ENCODE measurements at places on chromosomes 6 and 20.

GRCh38 chr20:62232194-62232593, 6.1 kb upstream of the OSBPL2 start:
- DNase-seq: no peak

GRCh38 chr6:26457264-26457805, 420 bp upstream of the BTN2A1 start:
- no peak for DNase-seq

- DNase-seq: no peak
Observed at GRCh38 chr6:34317172-34317477, 68.3 kb upstream of the SMIM29 start.

GRCh38 chr6:71012866-71013469, 56.1 kb upstream of the B3GAT2 start:
- peak; percentile 14 for DNase-seq

DNA sequence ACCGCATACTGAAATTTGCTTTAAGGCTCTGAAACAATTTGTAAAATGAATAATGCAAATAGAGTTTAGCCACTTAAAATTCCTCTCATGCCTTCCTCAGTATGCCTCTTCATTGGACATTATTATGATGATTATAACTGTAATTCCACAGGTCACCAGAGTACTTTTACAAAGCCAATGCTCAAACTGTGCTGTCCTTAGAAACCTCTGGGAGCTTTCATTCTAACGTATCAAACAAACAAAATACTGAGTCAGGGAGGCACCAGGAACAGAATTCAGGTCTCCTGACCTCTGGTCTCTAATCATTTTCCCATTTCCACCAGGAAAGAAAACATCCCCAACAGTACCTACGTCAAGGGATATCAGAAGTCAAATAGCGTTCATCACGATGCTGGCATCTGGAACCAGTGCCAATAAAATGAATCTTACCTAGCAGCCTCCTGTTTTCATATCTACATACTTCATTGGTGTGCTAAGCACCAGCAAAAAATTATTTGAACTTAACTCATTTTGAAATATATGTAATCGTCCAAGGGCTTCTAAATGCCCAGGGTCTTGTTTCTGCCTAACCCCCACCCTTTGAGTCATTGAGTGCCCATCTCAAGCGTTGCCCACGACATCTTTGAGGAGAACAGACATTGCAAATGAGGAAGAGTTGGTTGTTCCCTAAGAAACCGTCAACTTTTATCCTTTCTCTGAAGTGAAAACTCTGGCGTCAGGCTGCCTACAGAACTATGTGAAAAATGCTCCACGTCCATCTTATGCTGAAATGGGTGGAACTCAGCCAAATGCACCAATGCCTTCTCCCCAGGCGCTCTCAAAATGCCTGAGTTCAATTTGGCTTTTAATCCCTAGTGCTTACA, 37.9 kb downstream of the NEDD9 start:
- no peak for DNase-seq

DNA sequence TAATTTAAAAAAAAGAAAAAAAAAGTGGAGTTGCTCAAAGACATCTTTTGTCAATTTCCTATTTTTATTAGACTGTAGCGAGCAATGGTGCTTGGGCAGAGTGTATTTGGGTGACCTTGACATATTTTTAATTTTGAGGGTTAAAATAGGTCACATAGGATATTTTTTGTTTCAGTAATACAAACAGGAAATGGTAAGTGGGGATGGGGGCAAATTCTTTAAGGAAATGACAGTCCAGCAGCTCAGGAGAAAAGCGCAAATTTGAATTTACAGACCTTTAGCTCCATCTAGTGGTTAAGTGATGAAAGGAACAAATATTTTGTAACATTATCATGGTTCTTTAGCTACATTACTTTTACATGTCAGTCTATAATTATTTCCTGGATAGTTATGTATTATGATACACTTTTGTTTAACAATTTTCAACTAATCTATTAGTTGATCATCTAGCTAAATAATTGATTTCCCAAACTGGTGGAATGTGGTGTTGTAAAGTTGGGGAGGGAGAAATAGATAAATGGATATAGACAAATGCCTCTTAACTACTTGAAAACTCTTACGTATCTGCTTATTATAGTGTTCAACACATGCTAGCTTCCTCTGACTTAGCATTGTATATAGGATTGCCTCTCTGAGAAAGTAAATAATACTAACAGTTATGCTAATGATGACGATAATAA, 10.0 kb downstream of the CITED2 start:
- peak; percentile 34 for DNase-seq

- no peak for DNase-seq
Observed at GRCh38 chr20:57507477-57507876, 17.5 kb downstream of the CTCFL start.

All from HL-60 (cell line).